Mammary microvascular endothelial cell (primary cell): ENCODE measurements at places on chromosomes 4 and X. TPM values are rescaled to one million over a fixed set of nuclear protein-coding genes. Genes with fewer than 3 reads are reported as not detected.

PPP2R2C gene
- total RNA-seq, result not detected in 2 replicates

HTT gene
- total RNA-seq, result 24.0 and 25.5 TPM in 2 replicates

OCRL gene
- total RNA-seq, result 8.5 and 9.3 TPM in 2 replicates

IL15 gene
- total RNA-seq, result 2.6 and 4.1 TPM in 2 replicates

COX7B2 gene
- not detected in 2 replicates for total RNA-seq
